ENCODE measurements at places on chromosomes 2 and 18.

DNA sequence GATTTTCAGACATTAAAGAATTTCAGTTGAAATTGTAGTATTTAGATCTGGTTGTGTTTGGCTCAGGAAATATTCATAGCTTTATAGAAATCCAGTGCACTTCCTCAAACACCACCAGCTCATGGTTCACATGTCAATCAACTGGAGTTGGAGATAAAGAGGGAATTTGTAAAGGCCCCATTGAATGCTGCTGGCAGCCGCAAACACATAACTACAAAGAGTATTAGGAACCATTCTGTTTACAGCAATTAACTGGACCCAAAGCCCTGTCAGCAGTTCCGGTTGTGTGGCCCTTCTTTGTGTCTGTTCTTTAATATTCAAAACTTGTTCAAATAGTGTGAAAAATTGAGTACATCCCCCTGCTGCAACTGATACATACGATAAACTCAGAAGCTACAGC lies 107.4 kb upstream of the LRRTM4 start:
- no peak for DNase-seq

DNA sequence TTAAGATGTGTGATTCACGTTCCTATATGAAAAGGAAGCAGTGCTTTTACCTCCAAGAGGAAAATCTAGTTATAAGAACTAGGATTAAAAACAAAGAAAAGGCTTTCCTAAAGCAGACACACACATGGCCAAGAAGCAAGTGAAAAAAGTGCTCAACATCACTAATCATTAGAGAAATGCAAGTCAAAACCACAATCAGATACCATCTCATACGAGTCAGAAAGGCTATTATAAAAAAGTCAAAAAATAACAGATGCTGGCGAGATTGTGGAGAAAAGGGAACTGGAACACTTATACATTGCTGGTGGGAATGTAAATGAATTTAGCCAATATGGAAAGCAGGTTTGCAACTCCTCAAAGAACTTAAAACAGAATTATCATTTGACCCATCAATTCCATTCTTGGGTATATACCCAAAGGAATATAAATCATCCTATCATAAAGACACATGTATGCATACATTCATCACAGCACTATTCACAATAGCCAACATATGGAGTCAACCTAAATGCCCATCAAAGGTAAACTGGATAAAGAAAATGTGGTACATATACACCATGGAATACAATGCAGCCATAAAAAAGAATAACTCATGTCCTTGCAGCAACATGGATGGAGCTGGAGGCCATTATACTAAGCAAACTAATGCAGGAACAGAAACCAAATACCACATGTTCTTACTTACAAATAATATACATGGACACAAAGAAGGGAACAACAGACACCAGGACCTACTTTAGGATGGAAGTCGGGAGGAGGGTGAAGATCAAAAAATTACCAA lies 285.3 kb downstream of the RAD51AP2 start:
- no peak for DNase-seq

- DNase-seq, result no peak
Measured at GRCh38 chr18:48607056-48607984, 68.5 kb downstream of the CTIF start.

DNA sequence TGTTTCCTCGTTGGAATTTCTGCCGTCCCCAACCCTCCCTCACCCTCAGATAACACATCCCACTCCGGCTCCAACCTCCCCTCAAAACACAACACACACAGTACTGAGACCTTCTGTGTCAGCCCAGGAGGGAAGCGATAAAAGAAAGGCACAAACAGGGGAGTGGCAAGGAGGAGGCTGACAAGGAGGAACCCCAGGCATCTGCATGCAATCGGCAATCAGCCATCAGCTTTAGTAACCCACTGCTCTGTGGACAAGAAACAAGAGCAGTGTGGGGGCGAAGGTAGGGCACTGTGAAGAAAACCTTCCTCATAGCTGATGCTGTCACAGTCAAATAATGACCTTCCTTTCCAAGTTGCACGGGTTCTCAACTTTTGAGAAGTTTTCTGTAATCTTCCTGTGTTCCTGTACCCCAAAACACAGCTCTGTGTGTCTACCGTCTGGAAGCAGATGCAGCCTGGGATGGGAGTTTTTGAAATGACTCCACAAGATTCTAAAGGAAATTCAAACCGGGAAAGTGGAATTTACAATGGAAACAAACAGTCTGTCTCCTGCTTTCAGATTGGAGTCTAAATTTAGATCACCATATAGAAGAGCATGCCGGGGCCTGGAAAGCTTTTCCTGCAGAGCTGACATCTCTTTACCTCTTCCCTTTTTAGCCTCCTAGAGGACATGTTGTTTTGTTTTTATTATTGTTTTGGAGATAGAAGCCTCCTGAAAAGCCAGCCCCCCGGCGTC lies 16.4 kb upstream of the LPIN2 start:
- DNase-seq, result no peak

GRCh38 chr2:39780825-39781600 lies 2.0 kb upstream of the THUMPD2 start:
- DNase-seq, result no peak

DNA sequence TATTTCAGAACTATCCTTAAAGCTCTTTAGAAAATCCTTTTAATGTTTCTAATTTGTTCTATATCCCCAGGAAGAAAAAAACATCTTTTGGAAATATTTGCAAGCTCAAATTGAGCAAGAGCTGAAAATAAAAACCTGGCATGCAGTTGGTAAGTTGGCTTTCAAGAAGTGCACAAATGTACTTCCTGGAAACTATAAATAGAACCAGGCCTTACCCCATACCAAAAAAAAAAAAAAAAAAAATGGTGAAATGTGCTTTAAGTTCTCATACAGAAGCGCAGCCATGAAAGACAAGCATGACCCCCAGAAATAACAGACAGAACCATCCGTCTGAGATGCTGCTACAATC lies 178.5 kb downstream of the HDAC4 start:
- no peak for DNase-seq

DNA sequence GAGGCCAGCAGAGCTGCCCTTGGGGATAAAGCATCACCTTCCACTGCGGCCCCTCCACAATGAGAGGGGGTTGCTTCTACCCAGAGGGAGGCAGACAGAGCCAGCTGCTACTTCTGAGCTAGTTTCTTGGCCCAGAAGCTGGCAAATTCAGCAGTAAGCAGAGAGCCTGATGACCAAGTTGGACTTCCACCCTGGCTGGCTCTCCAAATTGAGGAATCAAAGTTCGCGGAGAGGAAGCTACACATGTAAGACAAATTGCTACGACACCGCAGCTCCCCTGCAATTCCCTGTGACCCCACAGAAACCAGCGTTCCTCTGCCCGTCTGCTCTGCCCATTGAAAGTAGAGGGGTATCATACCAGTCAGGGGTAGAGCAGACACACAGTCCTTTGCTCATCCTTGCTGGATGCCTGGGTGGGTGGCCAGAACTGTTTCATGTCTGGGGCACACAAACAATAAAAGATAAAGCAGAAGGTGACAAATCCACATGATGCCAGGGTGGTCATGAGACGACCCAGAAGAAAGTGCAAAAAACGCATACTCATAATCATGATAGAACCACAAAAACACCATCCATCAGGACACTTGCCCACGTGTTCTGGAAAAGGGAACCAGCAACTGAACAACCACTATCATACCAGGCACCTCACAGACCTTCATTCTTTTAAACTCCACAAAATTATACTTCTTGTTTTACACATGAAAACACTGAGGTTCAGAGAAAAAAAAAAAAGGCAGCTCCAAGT lies 5.4 kb downstream of the TFCP2L1 start:
- no peak for DNase-seq

- no peak for DNase-seq
Measured at GRCh38 chr18:79178113-79178531, 108.9 kb downstream of the ATP9B start.

DNA sequence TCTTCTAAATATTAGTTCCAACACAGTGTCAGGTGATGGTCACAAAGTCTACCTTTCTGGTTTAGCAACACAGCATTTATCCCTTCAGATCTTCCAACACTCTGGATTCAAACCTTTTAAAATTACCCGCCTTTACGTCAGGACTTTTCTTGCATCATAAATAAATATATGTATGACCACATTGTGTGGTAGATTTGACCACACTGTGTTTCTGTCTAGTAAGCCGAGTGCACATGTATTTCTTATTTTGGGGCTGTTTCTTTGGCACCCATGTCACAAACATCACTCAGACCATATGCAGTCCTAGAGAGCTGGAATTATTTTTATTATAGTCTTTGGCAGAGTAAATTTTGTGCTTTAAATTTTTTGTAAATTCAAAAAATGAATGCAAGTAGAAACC lies 172.1 kb downstream of the ANKRD44 start:
- DNase-seq, result no peak

DNA sequence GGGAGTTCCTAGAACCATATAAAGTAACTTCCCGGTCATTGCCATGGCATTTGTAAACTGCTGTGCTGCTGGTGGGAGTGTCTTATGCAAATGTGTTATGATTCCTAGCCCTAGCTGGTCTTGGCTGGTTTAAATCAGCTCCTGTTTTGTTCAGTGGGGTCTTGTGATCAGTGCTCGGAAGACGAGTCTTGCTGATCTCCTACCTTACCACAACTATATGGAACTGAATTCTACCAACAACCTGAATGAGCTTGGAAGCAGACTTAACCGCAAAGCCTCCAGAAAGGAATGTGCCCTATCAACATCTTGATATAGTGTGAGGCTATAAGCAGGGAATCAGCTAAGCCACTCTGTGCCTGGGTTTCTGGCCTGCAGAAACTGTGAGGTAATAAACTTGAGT lies 33.5 kb downstream of the POLE4 start:
- no peak for DNase-seq

DNA sequence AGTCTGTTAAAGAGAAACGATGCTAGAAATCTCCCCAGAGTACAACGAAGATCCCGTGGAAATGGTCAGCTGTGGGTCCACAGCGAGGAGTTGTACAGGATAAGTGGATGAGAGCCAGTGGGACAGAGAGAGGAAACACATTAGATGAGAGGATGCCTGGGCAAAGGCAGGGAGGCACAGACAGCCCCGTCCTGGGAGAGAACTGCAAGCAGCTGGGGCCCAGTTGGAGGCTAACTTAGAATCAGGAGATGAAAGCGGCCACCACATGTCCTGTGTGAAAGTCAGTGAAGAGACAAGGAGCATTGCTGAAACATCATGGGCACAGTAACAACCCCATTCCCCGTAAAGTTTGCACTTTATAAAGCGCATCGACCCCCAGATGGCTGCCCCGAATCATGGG lies 157.5 kb downstream of the RAPGEF4 start:
- DNase-seq, result no peak

GRCh38 chr18:2395427-2396161 lies 175.7 kb downstream of the METTL4 start:
- no peak for DNase-seq

DNA sequence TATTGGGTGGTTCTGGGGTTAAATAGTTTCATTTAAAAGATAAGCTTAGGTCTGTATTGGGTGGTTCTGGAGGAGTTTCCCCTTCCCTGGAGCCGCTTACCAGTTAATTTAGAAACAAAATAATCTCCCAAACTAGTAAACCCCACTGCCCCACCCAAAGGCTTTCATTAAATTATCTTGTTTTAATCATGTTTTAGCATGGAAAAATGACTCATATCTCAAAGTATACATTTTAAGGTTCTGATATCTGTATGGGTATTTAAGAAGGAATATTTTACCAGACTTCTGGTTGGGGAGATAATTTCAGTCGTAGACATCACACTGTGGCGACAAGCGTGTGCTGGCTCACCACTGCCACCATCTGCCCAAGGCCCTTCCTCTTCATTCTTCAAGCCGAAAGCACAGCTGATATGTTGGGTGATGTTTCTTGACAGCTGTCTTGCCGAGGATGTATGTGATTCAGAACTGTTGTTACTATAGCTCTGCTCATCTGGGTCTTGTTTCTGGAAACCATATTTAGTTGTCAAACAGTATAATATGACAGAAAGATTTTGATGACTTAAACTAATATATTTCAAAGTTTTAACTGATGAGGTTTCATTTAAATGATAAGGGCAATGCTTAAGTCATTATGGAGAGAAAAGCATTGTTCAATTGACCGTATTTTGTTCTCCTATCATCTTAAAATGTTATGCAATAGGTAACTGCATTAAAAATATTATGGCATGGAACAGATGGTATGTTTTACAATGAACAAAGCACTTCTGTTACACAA lies 5.1 kb downstream of the FIGLA start:
- no peak for DNase-seq

GRCh38 chr18:56115071-56116015 lies 523.0 kb downstream of the TXNL1 start:
- no peak for DNase-seq

DNA sequence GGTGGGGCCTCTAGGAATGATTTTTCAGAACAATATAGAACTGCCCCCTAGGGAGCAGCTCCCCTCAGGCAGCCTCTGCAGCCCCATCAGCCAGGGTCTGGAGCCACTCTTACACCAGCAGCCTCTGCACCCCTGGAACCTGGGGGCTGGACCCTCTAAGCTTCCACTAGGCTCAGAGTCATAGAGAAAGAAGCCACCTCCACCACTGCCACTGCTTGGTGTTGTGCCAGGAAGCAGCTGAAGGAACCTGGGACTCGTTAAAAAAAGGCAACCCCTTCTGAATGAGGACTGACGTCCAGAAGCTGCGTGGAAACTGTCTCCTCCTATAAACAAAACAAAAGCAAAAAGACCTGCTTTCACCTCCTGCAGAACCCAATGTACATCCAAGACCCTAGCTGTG lies 98.1 kb upstream of the HS6ST1 start:
- no peak for DNase-seq

DNA sequence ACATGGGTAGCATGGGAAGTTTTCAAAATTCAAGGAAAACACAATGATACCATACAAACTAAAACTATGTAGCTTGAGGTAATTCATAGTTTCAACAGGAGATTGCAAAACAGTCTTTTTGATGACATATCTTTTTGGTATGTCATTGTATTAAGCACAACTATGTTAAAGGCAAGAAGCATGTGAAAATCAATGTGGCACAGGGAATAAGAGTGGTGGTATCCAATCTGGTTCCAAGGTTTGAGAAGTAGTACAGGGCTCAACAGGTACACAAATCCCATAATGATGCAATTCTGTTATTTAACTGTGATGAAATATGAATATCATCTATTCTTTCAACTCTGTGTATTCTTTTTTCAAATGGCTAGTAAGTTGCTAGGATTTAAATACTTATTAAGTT lies 16.4 kb upstream of the DLX2 start:
- no peak for DNase-seq

Data from esophagus squamous epithelium (tissue), 5 donors.